ENCODE measurements at places on chromosomes 4 and X.

GRCh38 chr4:123671636-123672404 is 275.2 kb downstream of the SPRY1 start:
- peak; percentile 8 for DNase-seq

DNA sequence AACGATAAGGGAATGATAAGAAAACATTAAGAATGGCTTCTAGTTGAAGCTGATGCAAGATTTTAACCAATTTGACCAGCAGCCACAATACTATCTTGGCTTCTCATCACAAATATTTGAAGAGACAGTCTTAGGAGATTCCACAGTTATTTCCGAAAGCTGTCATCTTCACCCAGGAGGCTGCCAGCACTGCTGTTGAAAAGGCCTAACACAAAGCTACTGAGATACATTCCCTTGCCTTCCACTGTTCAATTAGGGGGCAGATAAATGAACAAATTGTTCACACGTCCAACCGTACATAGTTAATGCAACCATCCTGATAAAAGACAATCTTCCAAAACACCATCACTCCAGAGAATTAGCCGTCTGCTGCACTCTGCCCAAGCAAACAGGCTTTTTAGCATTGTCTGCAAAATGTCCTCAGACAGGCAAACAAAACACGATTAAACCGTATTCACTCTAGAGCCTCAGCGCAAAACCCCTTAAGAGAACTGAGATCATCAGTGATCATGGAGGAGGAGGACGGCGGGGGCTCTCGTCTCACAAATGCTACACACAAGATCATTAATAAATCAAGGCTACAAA is 189.8 kb upstream of the PSAPL1 start:
- no peak for DNase-seq

- no peak for DNase-seq
These were observed 140.3 kb downstream of the PDHA2 start for GRCh38 chr4:95979961-95980876.

DNA sequence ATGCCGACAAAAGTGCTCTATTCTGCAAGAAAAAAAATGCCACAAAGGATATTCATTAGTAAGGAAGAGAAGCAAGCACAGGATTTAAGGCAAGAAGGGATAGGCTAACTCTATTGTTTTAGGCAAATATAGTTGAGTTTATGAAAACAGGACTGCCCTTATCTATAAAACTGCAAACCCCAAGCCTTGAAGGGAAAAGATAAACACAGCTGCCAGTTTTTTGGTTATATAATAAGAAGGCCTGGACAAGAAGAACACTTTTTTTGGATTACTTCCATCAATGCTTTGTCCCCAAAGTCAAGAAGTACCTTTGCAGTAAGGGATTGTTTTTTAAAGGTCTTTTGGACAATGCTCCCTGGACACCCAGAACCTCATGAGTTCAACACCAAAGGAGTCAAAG is 45.4 kb upstream of the WWC2 start:
- DNase-seq: no peak
